ENCODE measurements at places on chromosomes 4 and X.

DNA sequence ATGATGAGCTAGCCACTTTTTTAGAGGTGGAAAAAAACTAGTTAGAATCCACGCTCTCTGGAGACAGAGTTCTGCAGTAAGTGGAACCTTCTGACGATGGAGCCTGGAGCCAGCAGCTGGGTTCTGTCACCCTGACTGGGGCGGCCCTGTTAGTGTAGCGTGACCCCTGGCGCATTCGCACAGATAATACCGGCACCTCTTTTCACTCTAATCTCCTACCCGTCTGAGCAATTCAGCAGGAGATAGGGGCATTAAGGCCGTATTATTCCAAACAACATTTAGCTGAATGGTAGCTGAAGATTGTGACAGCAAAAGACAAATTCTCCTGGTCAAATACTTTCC, 292.6 kb downstream of the FBXO8 start:
- no peak for DNase-seq

GRCh38 chr4:55123791-55124190, 1.6 kb downstream of the KDR start:
- DNase-seq: no peak

- DNase-seq: no peak
Observed at GRCh38 chr4:8343262-8343966, 73.9 kb downstream of the HTRA3 start.

DNA sequence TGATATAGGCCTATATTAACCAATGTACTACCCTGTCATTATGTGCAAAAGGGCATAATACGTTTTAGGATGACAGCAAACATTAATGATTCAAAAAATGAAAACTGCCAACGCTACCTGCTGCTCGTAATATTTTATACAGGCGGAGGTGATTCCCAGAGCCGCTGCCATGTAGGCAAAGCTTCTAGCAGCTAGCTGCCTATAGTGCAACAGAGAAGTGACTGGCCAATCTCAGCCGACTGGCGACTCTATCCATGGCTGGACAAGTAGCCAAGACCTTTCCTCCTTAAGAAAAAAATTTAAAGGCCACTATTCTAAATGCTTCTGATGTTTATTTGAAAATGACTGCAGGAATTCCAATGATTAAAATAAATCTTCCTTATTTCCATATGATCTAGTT, 1.9 kb downstream of the PPARGC1A start:
- DNase-seq: no peak

DNA sequence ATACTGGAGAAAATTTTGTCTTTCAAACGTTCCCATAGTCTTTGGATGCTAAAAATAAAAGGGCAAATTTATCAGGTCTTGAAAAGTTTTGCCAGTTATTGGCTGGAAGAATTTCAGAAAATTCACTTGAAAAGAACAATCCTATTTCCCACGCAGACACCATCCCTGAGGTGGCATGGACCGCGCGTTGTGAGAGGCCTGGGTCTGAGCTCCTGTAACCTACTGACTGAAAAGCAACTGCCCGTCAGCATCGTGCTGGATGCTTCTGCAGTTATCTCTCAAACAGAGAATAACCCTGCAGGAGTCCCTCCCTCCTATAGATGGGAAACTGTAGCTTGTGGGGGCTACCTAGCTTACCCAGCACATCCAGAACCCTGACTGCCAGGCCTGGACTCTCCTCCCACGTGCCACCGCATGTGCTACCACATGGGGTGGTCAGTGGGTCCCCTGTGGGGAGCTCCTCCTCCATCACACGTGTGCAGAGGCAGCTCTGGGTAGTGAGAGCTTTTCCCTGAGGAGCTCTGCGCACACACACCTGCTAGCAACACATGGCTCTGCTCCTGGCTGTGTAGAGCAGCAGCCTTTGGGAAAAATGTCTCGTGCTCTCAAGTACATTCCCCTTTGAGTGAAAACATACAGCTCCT, 36.1 kb downstream of the NSG1 start:
- no peak for DNase-seq

GRCh38 chr4:75723163-75724065, 963 bp upstream of the USO1 start:
- DNase-seq: no peak

DNA sequence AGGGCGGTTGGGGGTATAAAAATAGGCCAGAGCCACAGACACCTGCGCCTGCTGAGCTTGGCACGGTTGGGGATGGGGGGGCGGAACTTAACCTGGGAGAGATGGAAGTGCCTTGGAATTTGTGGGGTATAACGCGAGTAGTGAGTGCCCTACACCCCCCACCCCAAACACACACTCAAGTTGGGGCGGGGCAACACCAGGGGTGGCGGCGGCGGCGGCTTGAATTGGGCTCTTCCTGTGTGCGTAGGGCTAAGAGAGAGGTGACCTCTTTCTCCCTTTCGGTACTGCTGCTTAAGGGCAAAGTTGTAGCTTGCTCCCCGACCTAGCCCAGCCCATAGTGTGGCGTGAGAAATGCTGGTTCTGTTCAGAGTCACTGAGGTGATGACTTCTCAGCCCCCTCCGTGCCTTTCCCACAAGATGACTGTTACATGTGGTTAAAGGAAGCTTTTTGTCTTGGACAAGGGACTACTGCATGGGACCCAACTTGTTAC, 839 bp downstream of the STK26 start:
- peak; percentile 36 for DNase-seq

- DNase-seq: no peak
Observed at GRCh38 chr4:140103676-140104075, 50.3 kb downstream of the MAML3 start.

GRCh38 chr4:148454835-148455234, 12.6 kb upstream of the NR3C2 start:
- no peak for DNase-seq

DNA sequence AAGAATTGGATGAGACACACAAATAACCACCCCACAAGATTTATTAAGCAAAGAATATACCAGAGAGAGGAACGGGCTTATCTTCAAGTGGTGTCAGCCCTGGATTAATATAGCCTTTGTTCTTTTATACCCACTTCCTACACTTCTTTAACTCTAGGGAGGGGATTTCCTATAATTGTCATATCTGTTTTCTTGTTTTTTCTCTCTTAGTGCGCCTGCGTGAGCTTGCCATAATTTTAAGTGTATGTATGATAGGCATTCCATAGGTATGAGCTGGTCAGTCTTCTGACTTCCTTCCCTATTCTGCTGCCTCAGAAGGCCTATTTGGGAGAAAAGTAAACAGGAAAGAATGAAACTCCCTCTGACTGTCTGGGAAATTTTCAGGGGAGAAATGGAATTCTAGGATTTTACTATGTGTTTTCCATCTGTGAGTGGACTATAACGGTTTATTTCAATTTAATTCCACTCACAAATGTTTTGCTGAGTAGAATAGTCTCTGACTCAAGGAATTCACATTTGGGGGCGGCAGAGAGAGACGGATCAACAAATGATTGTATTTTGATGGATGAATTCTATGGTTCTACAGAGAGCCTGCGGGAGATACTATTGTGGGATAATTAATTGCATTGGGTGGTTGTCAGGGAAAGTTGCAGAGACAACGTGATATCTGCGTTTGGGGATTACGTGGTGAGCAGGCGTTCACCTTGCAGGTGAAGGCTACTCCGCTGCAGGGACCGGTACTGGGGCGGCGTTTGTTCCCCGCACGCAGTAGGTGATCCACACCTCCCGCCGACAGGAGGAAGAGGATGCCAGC, 626 bp upstream of the CEP135 start:
- peak; percentile 52 for DNase-seq

DNA sequence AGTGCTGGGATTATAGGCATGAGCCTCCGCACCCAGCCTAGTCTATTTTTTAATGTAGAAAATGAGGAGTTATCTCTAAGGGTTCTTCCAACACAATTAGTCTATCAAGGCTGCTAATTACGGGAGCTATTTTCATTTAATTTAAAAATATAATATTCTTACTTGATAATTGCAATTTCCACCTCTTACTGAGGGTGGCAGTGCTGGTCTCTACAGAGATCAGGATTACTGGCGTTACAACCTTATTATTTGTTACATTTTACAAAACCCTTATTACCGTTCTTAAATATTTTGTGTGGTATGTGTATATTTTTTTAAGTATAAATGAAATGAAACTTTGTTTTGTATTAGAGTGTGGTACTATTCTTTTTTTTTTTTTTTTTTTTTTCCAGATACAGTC, 17.6 kb upstream of the GK start:
- DNase-seq: peak; percentile 29
